Hair follicle dermal papilla cell (primary cell): ENCODE measurements at places on chromosomes 12 and 14. TPM values are rescaled to one million over a fixed set of nuclear protein-coding genes. Genes with fewer than 3 reads are reported as not detected.

The ZDHHC22 gene
- not detected in 2 replicates for total RNA-seq

The C12orf60 gene
- total RNA-seq: 0.49 and 0.65 TPM in 2 replicates

The VSIG10 gene
- total RNA-seq: 15.5 and 31.8 TPM in 2 replicates

The DPF3 gene
- total RNA-seq: 12.5 and 17.2 TPM in 2 replicates

The RNASE7 gene
- not detected in 2 replicates for total RNA-seq
